IMR-90 (cell line): ENCODE measurements at places on chromosomes 5 and 9. TPM values are rescaled to one million over a fixed set of nuclear protein-coding genes. Genes with fewer than 3 reads are reported as not detected.

DNA sequence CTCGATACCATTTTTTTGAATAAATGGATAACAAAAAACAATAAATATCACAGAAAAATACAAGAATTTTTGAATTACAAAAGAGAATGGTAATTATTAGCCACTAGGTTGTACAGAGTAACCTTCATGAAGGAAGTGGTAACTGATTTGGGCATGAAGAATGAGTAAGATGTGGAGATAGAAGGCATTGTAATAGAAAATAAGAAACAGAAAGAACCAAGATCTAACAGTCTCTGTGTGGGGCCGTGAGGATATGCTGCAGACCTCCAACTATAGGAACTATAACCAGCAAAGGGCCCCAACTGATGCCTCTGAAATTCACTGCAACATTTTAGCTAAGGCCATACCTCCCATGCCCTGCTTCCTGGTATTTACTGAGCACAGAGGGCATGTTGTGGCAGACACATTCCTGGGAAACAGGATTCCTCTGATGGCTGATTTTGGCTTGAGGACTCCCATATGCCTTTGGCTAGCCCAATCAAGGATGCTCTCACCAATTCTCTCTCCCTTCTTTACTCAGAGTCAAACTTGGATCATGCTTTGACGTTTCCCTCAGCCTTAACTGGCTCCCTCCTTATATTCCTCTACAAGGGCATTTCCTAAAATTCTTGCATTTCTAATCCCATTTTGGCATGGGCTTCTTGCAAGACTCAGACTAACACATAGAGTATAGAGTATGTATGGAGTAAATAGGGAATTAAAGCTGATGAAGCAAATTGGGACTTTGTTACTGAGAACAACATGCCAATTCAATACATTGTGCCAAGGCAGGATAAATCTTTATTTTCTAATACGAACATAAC, 208.9 kb downstream of the PDE4D start:
- no peak for DNase-seq

DNA sequence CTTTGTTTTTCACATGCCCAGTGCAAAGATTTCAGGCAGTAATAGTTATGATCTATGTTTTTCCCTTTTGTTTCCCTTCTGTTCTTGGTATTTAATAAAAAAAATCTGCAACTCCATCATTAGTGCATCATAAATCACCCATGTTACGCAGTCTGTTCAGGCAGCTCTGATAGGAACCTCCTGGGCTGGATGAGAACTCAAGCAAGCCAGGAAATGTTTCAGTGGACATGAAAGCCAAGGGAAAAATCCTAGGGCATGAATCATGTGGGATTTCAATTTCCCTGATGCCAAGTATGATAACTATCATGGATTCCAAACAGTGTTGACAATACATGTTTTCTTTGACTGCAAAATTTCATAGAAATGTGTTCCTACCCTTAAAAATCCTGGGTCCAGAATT, 119.7 kb upstream of the TARS1 start:
- DNase-seq, result peak; percentile 98

Gene PCDHGA2
- 3.3 and 3.4 TPM in 2 replicates for total RNA-seq

DNA sequence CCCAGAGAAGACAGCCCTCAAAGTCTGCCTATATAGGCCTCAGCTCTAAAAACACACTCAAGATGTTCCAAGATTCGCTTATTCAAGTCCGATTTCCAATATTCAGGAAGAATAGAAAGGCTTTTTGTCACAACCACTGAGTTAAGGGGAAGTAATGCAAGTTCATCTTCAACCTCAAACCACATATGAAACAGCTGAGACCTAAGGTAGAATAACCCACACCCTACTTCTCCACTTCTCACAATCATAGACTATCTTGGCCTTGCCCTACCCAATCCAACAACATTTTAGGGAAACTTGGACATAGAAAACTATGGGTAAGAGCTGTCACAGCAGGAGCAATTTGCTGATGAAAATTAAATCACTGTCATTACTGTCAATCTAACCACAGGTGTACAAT, 152.0 kb upstream of the LRRTM2 start:
- DNase-seq, result no peak

DNA sequence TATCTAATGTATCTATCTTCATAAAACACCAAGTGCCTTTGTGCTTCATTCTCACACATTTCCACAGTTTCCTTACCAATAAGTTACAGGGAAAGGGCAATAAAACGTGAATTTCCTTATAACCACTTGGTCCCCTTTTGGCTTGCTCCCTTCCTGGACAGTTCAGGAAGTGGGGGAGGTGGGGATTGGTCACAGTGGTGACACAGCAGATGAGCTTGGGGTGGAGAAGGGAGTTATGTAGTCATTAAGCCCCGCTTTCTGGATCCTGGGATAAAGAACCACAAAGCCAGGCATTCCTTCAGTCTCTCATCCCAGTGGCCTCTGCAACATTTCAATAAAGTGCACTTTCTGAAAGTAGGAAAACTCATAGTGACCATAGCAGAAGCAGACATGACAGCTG, 47.1 kb upstream of the FYB1 start:
- DNase-seq, result peak; percentile 5

DNA sequence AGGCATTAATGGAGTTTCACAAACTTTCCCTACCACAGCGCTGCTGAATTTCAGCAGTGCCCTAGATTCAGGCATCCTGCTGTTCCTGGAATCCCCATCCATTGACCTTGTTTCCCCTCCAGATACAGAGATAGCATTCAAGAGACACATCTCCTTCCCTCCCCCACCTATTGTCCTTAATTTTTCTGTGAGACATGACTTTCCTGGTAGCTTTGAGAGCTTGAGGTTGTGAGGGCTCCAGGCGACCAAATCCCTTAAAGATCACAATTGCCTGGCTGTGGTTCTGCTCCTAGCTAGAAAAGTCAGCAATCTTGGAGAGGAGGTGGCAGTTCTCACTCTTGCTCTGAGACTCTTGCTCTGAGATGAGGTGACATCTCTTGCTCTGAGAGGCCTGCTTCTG, 48.0 kb downstream of the PRR16 start:
- no peak for DNase-seq

GRCh38 chr5:50320131-50320749, 120.8 kb downstream of the EMB start:
- no peak for DNase-seq

DNA sequence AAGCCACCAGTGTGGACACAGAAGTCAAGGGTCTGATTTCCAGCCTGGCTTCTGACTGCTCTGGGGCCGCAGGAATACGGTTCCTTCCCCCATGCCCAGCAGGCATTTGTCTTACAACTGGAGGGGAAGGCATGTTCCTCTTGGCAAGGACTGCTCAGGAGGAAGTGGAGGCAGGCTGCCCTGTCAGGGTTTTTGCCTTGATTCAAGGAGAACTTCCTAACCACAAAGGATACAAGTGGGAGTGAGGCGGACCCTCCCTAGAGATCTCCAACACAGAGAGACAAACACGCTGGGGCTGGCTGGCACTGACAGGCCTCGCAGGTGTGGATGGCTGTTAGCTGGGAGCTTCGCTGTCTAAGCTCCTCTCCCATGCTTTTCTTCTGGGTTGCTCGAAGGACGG, 19.1 kb downstream of the TGFBI start:
- no peak for DNase-seq

DNA sequence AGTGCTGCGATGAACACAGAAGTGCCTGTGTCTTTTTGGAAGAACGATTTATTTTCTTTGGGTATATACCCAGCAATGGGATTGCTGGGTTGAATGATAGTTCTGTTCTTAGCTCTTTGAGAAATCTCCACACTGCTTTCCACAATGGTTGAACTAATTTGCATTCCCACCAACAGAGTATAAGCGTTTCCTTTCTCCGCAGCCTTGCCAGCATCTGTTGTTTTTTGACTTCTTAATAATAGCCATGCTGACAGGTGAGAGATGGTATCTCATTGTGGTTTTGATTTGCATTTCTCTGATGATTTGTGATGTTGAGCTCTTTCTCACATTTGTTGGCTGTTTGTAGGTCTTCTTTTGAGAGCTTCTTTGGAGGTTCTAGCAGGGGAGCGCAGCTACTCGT, 134.6 kb downstream of the TENT4A start:
- DNase-seq, result no peak

Gene PSMB7
- 369 and 430 TPM in 2 replicates for total RNA-seq

Gene SNAPC4
- 2.5 and 3.1 TPM in 2 replicates for total RNA-seq

Gene FOXI1
- total RNA-seq, result not detected in 2 replicates

GRCh38 chr9:126842977-126843799, 17.3 kb upstream of the ZBTB34 start:
- no peak for DNase-seq

DNA sequence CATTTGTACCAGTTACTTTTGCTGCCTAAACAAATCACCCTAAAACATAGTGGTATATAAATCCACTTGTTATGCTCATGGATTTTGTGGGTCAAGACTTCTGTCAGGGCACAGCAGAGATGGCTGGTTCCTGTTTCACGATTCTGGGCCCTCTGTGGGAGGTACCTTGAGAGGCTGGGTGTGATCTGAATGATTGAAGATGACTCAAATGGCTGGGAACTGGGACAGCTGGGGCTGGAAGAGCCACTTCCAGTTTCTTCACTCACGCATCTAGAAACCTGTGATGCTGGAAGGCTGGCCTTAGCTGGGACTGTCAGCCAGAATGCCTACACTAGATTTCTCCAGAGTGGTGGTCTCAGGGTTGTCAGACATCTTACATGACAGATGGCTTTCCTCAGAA, 88.1 kb downstream of the KIF4B start:
- no peak for DNase-seq

- no peak for DNase-seq
Measured at GRCh38 chr5:36180556-36181350, 28.8 kb downstream of the SKP2 start.

- DNase-seq, result no peak
Measured at GRCh38 chr5:109164001-109164400, 245.8 kb downstream of the PJA2 start.

Gene PCDHA2
- total RNA-seq, result not detected in 2 replicates

DNA sequence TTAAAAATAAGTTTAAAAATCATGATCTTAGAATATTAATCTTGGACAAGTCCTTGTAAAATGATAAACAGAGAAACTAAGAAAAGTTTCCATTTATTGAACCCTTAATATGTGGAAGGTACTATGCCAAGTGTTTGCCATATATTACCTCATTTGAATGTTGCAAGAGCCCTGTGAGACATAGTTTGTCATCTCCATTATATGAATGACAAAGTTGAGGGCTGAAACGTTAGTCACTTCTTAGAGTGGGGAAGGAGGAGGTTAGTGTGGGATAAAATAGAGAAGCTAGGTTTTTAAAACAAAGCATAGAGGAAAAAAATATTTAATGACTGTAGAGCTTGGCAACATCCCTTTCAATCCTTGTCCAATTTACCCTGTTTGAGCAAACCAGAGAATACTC, 2.0 kb downstream of the TNC start:
- DNase-seq, result peak; percentile 82

DNA sequence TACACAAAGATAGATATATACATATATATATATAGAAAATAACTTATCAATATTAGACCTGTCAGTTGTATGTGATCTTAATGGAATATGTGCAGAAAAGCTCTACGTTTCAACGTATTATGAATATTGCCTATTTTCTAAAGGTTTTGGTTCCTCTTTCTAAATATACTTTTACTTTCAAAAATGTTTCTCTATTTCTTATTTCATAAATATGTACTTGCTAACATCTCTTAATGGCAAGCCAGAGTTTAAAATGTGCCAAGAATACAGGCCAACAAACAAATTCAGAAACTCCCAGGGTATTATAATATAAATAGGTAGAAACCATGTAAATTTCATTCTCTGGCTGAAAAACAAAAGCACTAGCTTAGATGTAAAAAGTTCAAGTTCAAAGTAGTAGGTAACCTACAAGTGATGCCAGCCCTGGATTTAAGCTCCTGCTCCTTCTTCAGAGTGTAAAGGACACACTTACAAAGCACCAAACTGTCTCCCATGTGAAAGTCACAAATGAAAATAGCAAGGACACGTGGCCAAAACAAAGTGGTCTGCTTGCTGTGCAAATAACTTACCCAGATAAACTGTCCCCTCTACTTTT, 685.1 kb upstream of the DMAC1 start:
- no peak for DNase-seq

Gene TMEM252
- not detected in 2 replicates for total RNA-seq

Gene OXCT1
- 16.3 and 24.7 TPM in 2 replicates for total RNA-seq

Gene SLC28A3
- 1.9 and 2.2 TPM in 2 replicates for total RNA-seq

Gene SLC25A25
- 17.9 and 20.3 TPM in 2 replicates for total RNA-seq

Gene PDE8B
- under 0.01 TPM in 2 replicates for total RNA-seq

- no peak for DNase-seq
Measured at GRCh38 chr5:1048162-1048721, 39.6 kb downstream of the NKD2 start.

DNA sequence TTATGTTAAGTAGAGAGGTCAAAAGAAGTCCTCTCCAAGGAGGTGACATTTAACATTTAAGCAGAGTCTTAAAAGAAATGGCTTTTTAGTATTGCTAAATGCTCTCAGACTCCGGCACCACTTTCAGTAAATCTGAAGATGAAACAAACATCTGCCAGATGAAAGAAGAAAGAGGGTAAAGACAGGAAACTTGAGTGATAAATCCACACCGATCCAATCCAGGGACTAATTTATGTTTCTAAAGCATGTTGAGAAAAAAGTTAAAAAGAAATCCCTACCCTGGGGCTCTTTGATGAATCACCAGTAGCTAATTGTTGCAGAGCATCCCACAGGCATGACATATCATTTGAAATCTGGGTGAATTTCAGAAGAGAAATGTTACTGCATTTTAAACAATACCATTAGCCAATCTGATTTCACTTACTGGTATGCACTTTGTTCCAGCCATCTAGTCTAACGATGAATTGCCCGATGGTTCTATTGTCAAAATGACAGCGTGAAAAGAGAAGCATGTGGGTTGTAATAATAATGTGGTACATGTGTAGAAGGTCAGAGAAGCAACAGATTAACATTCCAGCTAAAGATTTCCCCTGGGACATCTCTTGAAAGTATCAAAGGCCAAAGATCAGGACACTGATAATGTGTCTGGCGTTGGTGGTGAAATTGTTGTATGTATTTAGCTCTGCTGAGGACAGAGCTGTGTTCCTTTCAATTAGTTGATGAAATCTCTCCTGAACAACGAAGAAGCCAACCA, 485.7 kb downstream of the CSNK1G3 start:
- peak; percentile 40 for DNase-seq

Gene LRRC19
- total RNA-seq, result not detected in 2 replicates

GRCh38 chr5:83277953-83278352, 193.6 kb upstream of the VCAN start:
- DNase-seq, result no peak

DNA sequence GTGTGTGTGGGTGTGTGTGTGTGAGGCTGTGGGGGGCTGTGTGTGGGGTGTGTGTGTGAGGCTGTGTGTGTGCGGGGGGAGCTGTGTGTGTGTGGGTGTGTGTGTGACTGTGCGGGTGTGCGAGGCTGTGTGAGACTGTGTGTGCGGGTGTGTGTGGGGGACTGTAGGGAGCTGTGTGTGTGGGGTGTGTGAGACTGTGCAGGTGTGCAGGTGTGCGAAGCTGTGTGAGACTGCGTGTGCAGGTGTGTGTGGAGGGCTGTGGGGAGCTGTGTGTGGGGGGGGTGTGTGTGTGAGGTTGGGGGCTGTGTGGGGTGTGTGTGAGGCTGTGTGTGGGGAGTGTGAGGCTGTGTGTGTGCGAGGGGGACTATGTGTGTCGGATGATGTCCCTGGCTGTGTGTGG, 23.2 kb downstream of the AHRR start:
- no peak for DNase-seq

Gene NNT
- total RNA-seq, result 57.2 and 58.0 TPM in 2 replicates
